ENCODE measurements at places on chromosomes 16 and 17. TPM values are rescaled to one million over a fixed set of nuclear protein-coding genes. Genes with fewer than 3 reads are reported as not detected.
A peak's percentile ranks its signal among the peaks of the same experiment; 100 is the strongest.

Gene ALDH3A1
- total RNA-seq: 0.35 TPM

Gene CES1
- 2.0 TPM for total RNA-seq

Gene SCGB1C2
- not detected for total RNA-seq

Gene FMNL1
- total RNA-seq: 7.3 TPM

Gene TP53TG3D
- total RNA-seq: not detected

DNA sequence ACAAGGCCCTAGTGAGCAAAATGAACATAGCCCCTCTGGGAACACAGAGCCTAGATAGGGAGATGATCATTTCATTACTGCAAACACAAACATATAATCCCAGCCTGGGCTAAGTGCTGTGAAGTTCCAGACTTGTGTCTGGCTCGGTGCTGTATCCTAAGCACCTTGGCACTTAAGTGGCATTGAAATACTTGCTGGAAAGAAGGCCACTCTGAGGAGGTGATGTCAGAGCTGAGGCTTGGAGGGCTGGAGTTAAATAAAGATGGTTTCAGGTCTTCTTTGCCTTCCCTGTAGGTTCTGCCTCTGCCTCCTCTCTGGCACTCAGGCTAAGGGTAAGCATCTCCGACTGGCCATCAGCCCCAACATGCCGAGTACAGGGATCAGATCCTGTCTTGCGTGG, 2.4 kb upstream of the CACNA1G start:
- DNase-seq: no peak
- H3K27me3 ChIP-seq: peaks cover 53% of the 10 kb centered on the region
- H3K4me1 ChIP-seq: peaks cover 20% of the 10 kb centered on the region
- no peaks in the 10 kb centered on the region for H3K36me3 ChIP-seq
- peak overlapping the region; percentile 87 for H3K4me3 ChIP-seq

- no peaks in the 10 kb centered on the region for H3K4me1 ChIP-seq
- no peak for DNase-seq
- no peak overlapping the region for H3K27ac ChIP-seq
- H3K4me3 ChIP-seq: no peak overlapping the region
- no peaks in the 10 kb centered on the region for H3K27me3 ChIP-seq
These were observed 12.4 kb downstream of the ACE start for GRCh38 chr17:63489291-63489690.

- H3K4me1 ChIP-seq: no peaks in the 10 kb centered on the region
- H3K27ac ChIP-seq: peak overlapping the region; percentile 94
- H3K36me3 ChIP-seq: peaks cover 27% of the 10 kb centered on the region
- H3K27me3 ChIP-seq: no peaks in the 10 kb centered on the region
- no peak for DNase-seq
These were observed 26.5 kb downstream of the PDIA2 start for GRCh38 chr16:309476-309875.

DNA sequence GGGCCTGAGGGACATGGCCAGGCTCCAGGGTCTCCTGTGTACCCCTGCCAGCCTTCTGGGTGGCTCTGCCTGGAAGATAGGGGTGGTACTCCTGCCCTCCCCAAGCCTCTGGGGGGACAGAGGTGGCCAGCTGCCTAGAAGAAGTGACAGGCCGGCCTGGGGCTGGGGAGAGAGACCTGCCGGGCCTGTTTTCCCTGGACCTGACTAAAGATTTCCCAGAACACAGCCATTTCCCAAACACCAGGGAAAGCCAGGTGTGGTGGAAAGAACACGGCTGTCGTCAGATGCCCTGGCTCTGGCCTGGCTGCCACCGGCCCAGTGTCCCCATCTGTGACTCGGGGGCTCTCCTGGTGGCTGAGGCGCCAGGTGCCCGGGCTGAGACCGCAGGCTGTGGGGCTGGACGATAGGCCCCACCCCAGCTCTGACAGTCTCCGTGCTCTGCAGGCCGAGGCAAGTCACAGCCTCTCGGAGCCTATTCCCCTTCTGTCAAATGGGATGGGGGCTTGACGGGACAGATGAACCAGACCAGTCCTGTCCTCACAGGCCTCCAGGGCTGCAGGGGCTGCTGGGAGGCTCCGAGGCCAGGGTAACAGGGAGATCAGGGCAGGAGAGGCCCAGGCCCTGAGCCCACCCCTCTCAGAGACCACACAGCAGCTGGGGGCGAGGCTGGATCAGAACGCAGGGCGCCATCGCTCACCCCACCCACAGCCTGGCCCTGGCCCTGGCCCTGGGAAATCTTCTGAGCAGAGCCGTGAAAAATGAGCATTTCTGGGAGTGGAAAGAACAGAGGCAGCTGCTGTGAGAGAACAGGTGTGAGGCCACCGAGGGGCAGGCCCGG, 33.1 kb downstream of the CTU2 start:
- H3K27ac ChIP-seq: no peak overlapping the region
- no peak overlapping the region for H3K4me3 ChIP-seq
- DNase-seq: no peak
- H3K27me3 ChIP-seq: no peaks in the 10 kb centered on the region

DNA sequence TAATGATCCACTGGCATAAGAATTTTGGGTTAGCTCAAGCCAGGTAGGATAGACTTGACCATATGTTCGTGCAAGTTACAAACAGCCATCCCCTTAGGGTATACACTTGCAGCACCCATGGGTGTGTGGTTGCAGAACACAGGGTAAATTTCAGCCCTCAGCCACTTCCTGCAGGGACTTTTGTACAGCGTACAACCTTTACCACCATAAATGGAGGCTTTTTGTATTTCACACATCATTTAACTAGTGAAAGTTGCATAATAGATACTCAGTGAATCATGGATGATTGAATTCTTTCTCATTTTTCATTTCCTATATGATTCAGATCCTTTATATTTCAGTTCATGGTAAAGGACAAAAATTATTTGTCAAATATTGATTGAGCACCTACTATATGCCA, 473.9 kb downstream of the CDH13 start:
- H3K36me3 ChIP-seq: peaks cover 26% of the 10 kb centered on the region
- no peaks in the 10 kb centered on the region for H3K4me1 ChIP-seq
- no peak overlapping the region for H3K27ac ChIP-seq
- no peak for DNase-seq

DNA sequence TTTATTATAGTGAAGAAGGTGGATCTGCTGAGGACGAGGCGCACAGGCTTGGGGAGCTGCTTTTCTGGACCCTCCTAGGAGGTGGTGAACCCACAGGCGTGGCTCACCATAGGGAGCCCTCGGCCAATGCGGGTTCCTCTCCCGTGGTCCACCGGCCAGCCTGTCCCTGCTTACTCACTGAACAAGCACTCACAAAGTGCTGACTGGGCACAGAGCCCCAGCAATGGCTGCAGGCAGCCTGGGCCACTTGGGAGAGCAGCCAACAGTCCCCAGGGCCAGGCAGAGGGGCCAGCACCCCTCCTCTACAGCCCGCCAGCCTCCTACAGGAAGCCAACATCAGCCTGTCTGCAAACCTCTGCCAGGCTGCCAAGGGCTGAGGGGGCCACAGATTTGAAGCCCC, 19.1 kb upstream of the NCBP3 start:
- no peaks in the 10 kb centered on the region for H3K4me1 ChIP-seq
- H3K27ac ChIP-seq: no peak overlapping the region
- H3K4me3 ChIP-seq: no peak overlapping the region
- H3K36me3 ChIP-seq: peaks cover 2% of the 10 kb centered on the region
- H3K27me3 ChIP-seq: no peaks in the 10 kb centered on the region

Measured in WTC11 (cell line).